ENCODE measurements at places on chromosomes 2 and 18.

- DNase-seq: no peak
Measured at GRCh38 chr18:44423814-44424644, 256.7 kb upstream of the SETBP1 start.

DNA sequence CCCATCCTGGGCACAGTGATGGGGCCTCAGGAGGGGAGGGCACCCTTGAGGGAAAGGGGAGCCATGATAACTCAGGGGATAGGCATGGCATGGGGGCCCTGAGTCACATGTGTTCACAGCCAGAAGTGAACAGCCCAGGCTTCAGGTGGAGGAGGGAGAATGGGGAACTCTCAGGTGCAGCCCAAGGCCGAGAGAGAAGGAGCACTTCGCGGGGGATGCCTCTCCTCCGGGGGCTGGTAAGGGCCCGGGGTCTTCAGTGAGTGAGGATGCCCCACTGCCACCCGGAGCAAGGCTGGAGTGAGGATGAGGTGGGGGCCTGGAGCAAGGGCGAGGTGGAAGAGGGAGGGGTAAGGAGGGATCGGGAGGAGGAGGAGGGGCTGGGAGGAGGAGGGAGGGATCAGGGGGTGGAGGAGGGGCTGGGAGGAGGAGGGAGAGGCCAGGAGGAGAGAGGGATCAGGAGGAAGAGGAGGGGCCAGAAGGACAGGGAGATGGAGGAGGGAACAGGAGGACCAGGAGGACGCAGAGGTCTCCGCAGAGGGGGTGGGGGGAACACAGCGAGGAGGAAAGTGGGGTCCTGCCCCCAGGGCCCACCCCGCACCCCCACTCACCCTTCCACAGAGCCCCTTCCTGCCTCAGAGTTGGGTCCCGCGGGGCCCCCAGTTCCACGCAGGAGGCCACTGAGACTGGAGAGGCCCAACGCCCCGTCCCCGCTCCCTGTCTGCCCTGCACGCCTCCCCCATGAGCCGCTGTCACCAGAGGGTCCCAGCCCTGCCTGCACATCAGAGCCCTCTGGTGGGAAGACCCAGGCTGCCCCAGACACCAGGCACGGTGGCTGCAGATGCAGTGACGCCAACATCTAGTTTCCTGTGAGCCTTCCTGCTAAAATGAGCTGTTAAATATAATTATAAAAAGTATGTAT lies 42.8 kb downstream of the RAMP1 start:
- DNase-seq: no peak

DNA sequence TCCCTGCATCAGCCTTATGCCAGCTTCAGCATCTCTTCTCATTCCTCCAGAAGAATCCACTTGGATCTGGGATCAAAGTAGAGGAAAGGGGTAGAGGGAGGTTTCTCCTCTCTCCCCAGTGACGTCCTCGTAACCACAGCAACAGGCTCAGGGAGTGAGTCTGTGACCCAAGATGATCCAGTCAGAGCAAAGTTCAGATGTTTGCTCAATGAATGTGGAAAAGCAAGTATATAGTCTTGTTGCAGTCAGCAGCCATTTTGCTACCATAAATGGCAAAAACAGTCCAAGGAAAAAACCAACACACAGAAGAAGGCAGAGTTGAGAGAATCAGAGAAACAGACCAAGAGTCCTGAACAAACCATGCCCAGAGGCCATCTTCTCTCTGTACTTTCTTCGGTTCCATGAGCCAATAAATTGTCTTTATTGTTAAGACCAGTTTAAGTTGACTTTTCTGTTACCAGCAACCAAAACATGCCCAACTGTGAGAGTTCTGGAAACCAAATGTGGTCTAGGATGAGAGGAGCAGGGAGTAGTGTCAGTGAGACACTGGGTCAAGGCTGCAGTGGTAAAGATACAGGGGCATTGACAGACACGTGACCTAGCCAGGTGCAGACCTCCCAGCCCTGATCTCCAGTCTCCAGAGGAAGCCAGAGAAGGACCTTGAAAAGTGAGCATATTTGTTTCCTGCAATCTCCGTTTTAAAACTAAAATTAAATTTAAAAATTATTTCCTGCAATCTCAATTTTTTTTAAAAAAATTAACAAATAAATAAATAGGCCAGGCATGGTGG lies 3.2 kb upstream of the CXCR1 start:
- no peak for DNase-seq

- DNase-seq: no peak
Measured at GRCh38 chr2:192700934-192701333, 506.2 kb upstream of the TMEFF2 start.

GRCh38 chr2:27042985-27043634 lies 8.4 kb upstream of the AGBL5 start:
- no peak for DNase-seq

DNA sequence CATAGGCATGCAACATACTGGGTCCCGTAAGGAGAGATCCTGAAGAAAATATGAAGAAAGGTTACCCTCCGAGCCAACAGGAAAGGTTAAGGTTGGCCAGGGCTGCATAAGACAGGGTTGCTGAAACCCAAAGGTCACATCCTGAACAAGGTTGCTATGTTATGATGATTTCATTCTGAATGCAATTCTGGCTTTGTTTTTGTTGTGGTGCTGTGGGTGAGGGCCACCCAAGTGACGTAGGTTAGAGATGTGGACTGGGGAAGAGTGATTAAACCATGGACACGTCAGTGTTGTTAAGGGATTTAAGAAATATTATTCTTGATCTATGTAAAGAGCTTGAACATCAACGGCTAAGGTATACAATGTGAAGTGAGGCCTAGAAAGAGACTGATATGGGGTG lies 60.0 kb downstream of the ZEB2 start:
- peak; percentile 24 for DNase-seq

GRCh38 chr2:210337159-210337558 lies 22.2 kb upstream of the MYL1 start:
- no peak for DNase-seq

Data from hepatic stellate cell (primary cell).